ENCODE measurements at places on chromosomes 4 and X. TPM values are rescaled to one million over a fixed set of nuclear protein-coding genes. Genes with fewer than 3 reads are reported as not detected.

DCX gene
- not detected for total RNA-seq

EGF gene
- not detected for total RNA-seq

C1GALT1C1 gene
- total RNA-seq = 6.3 TPM

GRCh38 chr4:150694438-150694837 lies 112.5 kb downstream of the MAB21L2 start:
- no peak for DNase-seq
- H3K27ac ChIP-seq = no peak overlapping the region
- H3K4me1 ChIP-seq = peaks cover 4% of the 10 kb centered on the region

- no peaks in the 10 kb centered on the region for H3K27me3 ChIP-seq
- DNase-seq = no peak
- H3K27ac ChIP-seq = no peak overlapping the region
- no peaks in the 10 kb centered on the region for H3K4me1 ChIP-seq
- peaks cover 6% of the 10 kb centered on the region for H3K36me3 ChIP-seq
Measured at GRCh38 chr4:2303686-2304320, 41.9 kb upstream of the MXD4 start.

DNA sequence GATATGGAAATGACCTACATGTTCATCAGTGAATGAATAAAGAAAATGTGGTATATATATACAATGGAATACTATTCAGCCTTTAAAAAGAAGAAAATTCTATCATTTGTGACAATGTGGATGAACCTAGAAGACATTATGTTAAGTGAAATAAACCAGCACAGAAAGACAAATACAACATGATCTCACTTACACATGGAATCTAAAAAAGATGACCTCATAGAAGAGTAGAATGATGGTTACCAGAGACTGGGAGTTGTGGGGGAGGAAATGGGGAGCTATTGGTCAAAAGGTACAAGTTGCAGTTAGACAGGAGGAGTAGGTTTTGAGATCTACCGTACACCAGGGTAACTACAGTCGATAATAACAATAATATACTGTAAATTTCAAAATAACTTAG lies 51.5 kb downstream of the WNK3 start:
- no peak overlapping the region for H3K4me3 ChIP-seq
- no peak for DNase-seq
- no peaks in the 10 kb centered on the region for H3K4me1 ChIP-seq
- no peaks in the 10 kb centered on the region for H3K36me3 ChIP-seq

DNA sequence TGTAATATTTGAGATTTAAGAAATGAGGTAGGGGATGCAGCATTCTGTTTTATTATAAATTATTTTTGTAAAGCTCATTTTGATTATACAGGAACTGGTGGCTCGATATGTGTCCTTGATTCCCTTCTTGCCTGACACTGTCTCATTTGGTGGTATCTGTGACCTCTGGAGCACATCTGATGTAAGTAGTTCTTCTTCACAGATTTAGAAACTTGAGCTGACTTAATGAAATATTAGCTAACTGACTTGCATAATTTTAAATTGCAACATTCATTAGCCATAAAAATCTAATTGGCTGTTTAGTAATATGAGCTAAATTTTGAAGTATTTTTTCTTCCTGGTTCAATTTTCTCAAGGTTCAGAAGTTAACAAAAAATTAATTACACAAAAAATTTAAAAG lies 69.1 kb downstream of the FBXL5 start:
- H3K27me3 ChIP-seq = no peaks in the 10 kb centered on the region
- H3K4me3 ChIP-seq = no peak overlapping the region
- H3K27ac ChIP-seq = no peak overlapping the region
- H3K4me1 ChIP-seq = peaks cover 21% of the 10 kb centered on the region
- H3K36me3 ChIP-seq = no peaks in the 10 kb centered on the region
- peak; percentile 17 for DNase-seq

GRCh38 chr4:48368389-48368788 lies 27.1 kb downstream of the SLAIN2 start:
- H3K4me1 ChIP-seq = peaks cover 31% of the 10 kb centered on the region
- H3K36me3 ChIP-seq = no peaks in the 10 kb centered on the region
- DNase-seq = no peak

DNA sequence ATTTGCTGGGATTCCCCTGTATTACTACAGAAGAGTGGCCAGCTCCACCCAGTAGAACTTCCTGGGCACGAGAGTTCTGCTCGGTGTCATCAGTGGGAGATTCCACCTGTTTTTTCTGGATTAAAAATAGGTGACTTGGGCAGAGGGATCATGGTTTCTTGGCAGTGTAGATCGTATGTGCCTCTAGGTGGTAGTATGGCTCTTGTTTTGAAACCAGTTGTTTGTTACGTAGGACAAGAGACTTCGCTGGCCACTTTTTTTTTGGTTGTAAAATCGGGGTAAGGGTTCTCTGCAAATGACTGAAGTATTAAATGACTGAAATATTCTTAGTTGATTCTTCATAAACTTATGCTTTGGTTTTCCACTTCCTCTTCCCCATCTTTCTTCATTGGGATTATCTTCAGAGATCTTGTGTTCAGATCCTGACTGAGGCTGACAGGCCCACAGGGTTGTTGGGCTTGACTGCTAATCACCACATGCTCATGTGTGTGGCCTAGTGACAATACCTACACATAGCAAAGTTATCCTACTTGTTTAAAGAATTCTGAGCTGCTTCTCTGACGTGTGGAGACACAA lies 43.8 kb upstream of the WDR1 start:
- no peaks in the 10 kb centered on the region for H3K36me3 ChIP-seq
- peaks cover 6% of the 10 kb centered on the region for H3K4me1 ChIP-seq
- no peaks in the 10 kb centered on the region for H3K27me3 ChIP-seq
- no peak overlapping the region for H3K4me3 ChIP-seq
- peak; percentile 20 for DNase-seq
- no peak overlapping the region for H3K27ac ChIP-seq

GRCh38 chrX:41001327-41001726 lies 83.9 kb upstream of the USP9X start:
- DNase-seq = no peak
- no peak overlapping the region for H3K27ac ChIP-seq
- H3K4me1 ChIP-seq = peaks cover 9% of the 10 kb centered on the region
- peaks cover 63% of the 10 kb centered on the region for H3K27me3 ChIP-seq
- no peak overlapping the region for H3K4me3 ChIP-seq
